ENCODE measurements at places on chromosomes 16 and 17.
A peak's percentile ranks its signal among the peaks of the same experiment; 100 is the strongest.

DNA sequence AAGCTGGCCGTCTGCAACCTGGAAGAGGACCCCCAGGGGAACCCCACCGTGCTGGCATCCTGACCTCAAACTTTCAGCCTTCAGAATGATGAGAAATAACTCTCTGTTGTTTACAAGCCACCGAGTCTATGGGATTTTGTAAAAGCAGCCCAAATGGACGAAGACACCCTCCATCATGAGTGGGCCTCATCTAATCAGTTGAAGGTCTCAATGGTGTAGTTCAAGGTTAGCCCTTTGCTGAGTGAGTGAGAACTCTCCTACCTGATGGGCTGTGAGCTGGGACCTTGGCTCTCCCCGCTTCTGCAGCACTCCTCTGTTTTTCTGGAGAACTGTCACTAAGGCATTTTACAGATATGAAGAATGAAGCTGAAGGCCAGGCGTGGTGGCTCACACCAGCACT lies 325.9 kb upstream of the TNRC6C start:
- peak; percentile 34 for DNase-seq

DNA sequence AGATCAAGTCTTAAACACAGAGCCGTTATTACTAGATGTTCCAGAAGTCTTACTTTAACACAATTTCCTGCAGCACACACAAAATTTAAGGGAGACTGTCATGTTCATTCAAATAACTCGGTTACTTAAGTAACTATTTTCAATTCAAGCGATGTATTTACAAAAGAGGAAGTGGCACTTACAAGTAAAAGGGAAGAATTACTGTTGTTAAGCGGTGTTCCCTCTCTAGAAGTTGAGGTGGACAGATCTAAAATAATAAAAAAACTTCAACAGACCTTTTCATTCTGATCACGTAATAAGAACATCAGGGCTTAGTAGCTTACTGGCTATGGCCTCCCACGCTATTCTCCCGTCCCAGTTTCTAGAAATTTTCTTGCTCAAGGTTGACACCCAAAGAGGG lies 26.2 kb upstream of the TXNDC11 start:
- DNase-seq: no peak

DNA sequence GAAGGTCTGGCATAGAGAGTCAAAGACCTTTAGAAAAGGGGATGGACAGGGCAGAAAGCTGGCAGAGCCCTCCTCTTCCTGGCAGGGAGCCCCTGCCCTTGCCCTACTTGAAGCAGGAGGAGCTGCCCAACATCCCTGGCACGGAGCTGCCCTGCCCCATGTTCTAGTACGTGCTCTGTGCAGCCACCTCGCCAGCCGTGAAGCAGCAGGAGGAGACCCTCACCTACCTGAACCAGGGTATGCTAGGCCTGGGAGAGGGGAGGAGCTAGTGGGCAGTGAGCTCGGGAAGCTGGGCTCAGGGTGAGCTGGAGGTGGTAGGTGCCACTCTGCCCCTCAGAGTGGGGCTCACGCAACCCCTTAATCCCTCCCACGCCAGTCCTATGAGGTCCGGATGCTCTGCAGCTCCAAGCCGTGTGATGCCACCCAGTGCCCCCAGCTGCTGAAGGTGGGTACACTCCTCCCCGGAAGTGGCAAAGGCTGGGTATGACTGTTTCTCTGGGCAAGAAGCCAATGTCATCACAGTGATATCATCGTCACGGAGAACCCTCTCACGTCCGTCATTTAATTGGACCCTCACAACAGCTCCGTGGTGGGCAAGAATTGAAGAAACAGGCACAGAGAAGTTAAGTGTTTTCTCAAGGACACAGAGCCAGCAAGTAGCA lies 12.7 kb upstream of the STAC2 start:
- DNase-seq: peak; percentile 92

DNA sequence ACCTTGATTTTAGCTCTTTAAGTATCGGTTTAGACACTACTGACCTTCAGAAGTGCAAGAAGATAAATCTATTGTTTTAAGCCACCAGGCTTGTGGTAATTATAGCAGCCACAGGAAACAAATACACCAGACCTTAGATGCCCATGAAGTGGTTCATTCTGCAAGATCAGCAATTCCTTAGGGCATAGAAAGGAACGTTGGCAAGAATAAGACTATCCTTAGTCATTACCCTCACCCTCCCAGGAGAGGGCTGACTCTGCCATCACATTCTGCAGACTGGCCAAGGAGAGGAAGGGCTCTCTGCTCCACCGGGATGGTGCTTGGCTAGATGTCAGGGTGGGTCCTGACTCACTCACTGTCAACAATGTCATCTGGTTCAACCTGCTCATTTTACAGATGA lies 14.1 kb upstream of the NDEL1 start:
- DNase-seq: no peak

GRCh38 chr17:79048826-79049755 lies 25.1 kb downstream of the C1QTNF1 start:
- peak; percentile 41 for DNase-seq

GRCh38 chr16:533391-534123 lies 6.0 kb downstream of the CAPN15 start:
- DNase-seq: no peak
